Calu3 (cell line): ENCODE measurements at places on chromosomes 12 and 14. TPM values are rescaled to one million over a fixed set of nuclear protein-coding genes. Genes with fewer than 3 reads are reported as not detected.

GRCh38 chr14:75051556-75051899, 261 bp upstream of the MLH3 start:
- H3K4me1 ChIP-seq, result peaks cover 10% of the 10 kb centered on the region
- H3K4me3 ChIP-seq, result peak overlapping the region; percentile 80
- peak overlapping the region; percentile 88 for H3K27ac ChIP-seq
- DNase-seq, result no peak

DNA sequence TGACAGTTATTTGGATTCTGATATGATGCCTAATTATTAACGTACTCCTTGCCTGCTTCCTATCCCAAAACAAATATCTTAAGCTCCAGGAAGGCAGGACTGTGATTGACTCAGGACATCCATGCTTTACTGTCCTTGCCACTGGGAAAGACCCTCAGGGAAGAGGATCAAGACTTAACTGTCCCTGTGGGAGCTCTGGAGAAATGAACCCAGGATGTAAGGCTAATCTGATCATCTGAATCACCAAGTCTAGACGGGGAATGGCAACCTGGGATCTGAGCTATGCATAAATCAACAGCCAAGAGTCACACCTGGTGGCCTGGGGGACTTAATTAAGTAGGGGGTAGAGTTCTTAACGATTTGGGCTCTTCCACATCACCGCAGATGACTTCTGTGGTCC, 153.2 kb upstream of the BCL2L14 start:
- no peak for DNase-seq
- H3K36me3 ChIP-seq, result no peaks in the 10 kb centered on the region

DNA sequence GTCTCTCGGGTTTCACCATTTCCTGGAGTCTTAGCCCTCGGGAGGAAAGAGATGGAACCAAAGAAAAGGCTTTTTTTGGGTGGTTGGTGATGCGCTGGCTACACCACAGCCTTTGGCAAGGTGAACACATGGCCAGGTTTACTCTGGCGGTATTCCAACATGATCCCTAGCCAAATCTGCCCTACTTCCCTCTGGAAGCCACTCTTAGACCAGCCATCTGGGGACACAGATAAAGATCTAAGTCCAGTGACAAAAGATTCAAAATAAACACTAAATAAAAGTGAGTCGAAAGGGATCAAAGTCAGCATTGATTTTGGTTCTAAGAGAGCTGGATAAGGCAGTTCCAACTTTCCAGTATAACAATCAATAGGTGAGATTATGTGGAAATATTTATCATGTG, 694.5 kb downstream of the VRK1 start:
- no peak overlapping the region for H3K27ac ChIP-seq
- H3K4me1 ChIP-seq, result no peaks in the 10 kb centered on the region
- H3K27me3 ChIP-seq, result no peaks in the 10 kb centered on the region
- no peak for DNase-seq
- H3K4me3 ChIP-seq, result no peak overlapping the region

DNA sequence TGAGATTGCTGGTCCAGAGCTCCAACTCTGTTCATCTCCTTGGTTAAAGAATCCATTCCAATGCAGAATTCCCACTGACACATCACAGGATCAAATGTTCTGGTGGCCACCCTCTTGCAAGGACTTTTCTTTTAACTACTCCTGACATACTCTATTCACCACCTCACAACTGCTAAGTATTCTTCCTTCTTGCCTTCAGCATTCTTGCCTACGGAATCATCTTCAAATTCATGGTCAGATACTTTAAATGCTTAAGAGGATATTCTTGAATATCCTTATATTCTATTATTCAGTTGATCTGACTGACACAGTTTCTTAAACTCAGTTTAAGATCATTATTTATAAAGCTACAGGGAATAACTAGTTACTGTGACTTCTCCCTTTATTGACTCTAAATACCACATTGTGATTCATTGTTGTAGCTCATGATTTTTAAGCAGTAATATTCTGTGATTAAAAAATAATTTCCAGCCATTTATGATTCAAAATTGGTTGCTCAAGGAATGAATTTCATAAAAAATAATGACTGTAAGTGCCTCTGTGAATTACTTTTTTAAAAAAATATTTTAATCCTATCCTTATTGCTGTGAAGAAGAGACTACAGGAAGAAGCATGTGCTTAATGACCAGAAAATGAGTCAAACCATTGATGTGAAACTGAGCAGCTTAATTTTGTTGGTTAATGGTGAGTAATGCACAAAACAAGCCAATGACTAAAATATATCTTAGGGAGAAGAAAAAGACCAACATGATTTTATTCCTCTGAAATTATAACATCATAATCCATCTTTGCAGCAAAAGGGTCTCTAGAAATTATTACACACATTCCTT, 207.1 kb downstream of the PIK3C2G start:
- no peak overlapping the region for H3K4me3 ChIP-seq
- H3K4me1 ChIP-seq, result no peaks in the 10 kb centered on the region
- H3K27ac ChIP-seq, result no peak overlapping the region
- DNase-seq, result no peak
- H3K36me3 ChIP-seq, result no peaks in the 10 kb centered on the region
- no peaks in the 10 kb centered on the region for H3K27me3 ChIP-seq

- H3K4me1 ChIP-seq, result no peaks in the 10 kb centered on the region
- H3K27me3 ChIP-seq, result no peaks in the 10 kb centered on the region
- no peak for DNase-seq
These were observed 557.3 kb upstream of the MIS18BP1 start for GRCh38 chr14:45810152-45810872.

DNA sequence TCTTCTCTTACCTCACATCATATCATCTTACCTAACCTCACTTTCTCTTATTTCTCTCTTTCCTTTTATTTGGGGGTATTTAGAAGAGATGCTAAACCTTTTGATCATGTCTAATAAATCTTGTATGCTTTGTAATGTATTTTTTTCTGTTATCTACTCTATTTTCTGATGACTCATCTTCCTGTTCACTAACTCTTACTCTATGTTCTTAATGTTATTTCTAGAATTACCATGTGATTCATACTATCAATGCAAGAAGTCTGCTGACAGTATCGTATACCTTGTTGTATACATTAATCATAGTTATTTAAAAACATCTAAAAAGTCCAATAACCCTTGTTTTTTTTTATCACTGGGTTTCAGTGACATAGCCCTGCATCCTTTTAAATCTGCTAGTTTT, 62.3 kb downstream of the MGAT4C start:
- no peak overlapping the region for H3K4me3 ChIP-seq
- H3K4me1 ChIP-seq, result peaks cover 8% of the 10 kb centered on the region
- no peak for DNase-seq
- no peak overlapping the region for H3K27ac ChIP-seq
- H3K27me3 ChIP-seq, result no peaks in the 10 kb centered on the region
- no peaks in the 10 kb centered on the region for H3K36me3 ChIP-seq

The RDH16 gene
- 0.24 and 0.28 TPM in 2 replicates for total RNA-seq

The ARHGEF40 gene
- total RNA-seq, result 15.0 and 16.8 TPM in 2 replicates

- no peaks in the 10 kb centered on the region for H3K4me1 ChIP-seq
- DNase-seq, result no peak
- no peaks in the 10 kb centered on the region for H3K36me3 ChIP-seq
- H3K27me3 ChIP-seq, result no peaks in the 10 kb centered on the region
These were observed 61.3 kb downstream of the C12orf50 start for GRCh38 chr12:87967871-87968270.

DNA sequence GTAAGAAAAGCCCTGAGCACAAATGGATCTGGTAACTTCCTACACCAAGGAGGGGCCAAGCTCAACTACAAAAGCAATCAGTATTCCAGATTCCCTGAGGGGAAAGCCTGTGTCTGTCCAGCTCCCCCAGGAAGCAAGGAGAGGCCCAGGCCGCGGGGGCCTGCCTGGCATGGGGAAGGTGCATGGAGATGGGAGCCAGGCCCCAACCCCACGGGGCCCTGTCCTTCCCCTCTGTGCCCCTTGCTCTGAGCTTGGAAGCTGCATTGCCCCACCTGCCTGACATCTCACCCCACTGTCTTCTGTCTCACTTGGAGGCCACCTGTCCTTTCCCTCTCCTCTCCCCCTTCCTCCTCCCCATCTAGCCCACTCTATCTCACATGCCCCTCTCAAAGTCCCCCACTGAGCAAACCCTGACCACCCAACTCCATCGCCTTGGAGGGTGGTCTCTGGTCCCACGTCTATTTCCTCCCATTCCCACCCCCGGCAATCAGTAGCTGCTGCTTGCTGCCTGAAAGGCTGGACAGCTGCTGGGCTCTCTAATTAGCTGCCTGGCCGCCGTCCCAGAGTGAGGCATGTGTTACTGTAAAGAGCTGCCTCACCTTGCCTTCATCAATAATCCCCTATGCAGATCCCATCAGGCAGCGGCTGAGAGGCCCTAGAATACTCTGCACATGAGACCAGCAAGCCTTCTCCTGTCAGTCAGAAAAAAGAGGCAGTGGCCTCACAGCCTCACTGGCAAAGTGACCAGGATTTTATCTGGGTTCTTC, 3.4 kb upstream of the TMEM229B start:
- no peak overlapping the region for H3K27ac ChIP-seq
- DNase-seq, result no peak
- no peaks in the 10 kb centered on the region for H3K36me3 ChIP-seq
- no peaks in the 10 kb centered on the region for H3K4me1 ChIP-seq
- H3K4me3 ChIP-seq, result no peak overlapping the region

GRCh38 chr14:22390824-22391461, 198.1 kb downstream of the DAD1 start:
- H3K36me3 ChIP-seq, result peaks cover 6% of the 10 kb centered on the region
- DNase-seq, result peak; percentile 39
- H3K4me1 ChIP-seq, result peaks cover 39% of the 10 kb centered on the region
- peak overlapping the region; percentile 23 for H3K4me3 ChIP-seq
- H3K27ac ChIP-seq, result peak overlapping the region; percentile 87
